ENCODE measurements at places on chromosomes 2 and 18.

GRCh38 chr2:74186038-74186437 lies 7.4 kb upstream of the MOB1A start:
- no peak for DNase-seq

DNA sequence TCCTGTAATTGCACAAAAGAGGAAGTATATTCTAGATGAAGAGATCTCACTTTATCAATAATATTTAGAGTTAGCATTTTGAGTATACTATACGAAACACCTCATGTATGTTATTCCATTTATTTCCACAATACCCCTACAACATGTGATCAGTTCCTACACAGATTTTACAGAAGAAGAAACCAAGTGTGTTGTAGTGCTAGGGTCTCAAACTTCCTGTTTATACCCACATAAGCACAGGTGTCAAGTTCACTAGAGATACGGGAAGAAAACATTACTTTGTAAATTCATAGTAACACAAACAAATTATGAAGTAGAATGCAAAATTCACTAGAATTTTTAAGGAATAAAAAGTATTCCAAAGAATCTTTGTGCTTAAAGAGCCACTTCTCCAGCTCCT lies 46.4 kb downstream of the KCTD18 start:
- DNase-seq: peak; percentile 18

DNA sequence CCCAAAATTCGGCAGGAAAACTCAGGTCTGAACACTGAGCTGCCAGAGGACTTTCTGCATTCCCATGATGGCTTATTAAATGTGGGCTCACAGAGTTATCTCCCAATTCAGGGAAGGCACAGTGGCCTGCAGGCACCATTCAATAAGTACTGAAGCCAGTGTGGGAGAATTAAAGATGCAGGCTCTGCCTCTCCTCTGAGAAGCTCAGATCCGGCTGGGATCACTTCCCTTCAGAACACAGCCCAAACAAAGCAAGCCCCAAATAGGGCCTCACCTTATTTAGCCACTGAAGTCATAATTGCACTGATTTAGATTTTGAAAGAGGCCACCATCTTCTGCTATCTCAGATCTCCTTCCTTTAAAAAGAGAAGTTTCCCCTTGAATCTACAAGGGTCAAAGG lies 94.3 kb downstream of the MAPK4 start:
- no peak for DNase-seq

DNA sequence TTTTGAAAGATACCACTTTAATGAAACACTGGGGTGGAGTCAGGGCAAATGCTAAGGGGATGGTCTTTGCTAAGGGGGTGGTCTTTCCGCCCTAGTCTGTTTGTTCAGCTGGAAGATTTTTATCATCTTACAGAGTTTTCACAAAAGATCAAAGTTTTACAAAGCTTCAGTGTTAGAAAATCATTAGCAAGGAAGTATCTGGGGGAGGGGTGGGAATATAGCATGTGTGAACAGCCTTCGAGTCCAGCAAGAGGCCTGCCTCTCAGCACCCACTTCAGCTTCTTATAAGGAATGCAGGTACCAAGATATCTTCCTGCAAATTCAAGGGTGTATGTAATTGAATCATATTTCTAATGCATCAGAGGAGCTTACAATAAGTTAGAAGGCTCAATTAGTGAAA lies 112.9 kb downstream of the RAPGEF4 start:
- DNase-seq: no peak

- DNase-seq: no peak
Measured at GRCh38 chr2:112081262-112081661, 26.2 kb downstream of the TMEM87B start.

DNA sequence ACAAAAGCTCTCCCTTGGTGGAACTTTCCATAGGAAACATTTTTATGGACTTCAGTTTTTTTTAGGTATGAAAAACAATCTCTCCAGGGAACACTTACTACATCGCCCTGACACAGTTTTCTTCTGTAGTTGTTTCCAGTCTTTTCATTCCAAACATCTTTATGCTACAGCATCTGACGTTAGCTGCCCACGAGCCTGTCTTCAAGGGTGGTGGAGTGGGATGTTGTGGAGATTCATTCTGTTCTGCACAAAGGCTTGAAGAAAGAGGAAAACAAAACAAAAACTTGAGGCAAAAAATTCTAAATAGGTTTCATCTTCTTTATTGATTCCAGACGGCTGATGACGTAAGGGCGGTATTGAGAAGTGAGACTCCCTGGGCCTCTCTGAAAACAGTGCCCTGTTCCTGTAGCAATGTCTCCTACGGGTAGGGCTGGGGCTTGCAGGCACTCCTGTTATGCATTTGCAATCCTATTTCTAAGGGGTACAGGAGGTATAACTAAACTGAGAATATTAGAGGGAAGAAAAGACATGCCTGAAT lies 375.0 kb downstream of the RNF144A start:
- no peak for DNase-seq

GRCh38 chr2:196516564-196516963 lies 123.0 kb upstream of the CCDC150 start:
- no peak for DNase-seq

DNA sequence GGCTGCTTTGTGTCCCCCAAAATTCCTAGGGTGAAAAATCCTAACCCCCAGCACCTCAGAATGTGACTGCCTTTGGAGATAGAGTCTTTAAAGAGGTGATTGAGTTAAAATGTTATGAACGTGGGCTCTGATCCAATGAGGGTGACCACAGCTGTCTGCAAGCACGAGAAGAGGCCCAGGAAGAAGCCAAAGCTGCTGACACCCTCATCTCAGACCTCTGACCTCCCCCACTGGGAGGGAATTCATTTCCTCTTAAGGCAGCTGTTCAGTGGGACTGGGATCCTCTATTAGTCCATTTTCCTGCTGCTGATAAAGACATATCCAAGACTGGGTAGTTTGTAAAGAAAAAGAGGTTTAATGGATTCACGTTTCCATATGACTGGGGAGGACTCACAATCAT lies 544.4 kb downstream of the DCDC2C start:
- DNase-seq: no peak

DNA sequence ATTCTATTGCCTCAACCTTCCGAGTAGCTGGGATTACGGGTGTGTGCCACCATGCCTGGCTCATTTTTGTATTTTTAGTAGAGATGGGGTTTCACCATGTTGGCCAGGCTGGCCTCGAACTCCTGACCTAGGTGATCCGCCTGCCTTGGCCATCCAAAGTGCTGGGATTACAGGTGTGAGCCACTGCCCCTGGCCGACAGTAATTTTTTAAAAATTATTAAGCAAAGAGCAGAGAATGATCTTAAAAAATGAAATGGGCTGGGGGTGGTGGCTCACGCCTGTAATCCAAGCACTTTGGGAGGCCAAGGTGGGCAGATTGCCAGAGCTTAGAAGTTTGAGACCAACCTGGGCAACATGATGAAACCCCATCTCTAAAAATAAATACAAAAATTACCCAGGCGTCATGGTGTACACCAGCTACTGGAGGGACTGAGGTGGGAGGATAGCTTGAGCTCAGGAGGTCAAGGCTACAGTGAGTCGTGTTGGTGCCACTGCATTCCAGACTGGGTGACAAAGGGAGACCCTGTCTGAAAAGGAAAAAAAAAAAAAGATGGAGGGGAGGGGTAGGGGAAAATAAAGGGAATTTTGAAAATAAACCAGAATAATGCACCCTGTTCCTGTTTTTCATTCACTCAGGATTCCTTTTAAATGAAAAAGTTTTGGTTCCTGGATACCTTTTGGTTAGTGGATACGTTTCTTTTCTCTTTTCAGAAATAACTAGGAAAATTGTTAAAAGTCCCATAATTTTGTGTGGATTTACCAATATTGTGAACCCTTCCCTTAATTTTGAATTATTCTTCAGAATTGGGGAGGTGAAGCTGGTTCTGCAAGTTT lies 33.9 kb downstream of the MAP4K4 start:
- no peak for DNase-seq

- no peak for DNase-seq
Measured at GRCh38 chr2:203431391-203432185, 103.4 kb downstream of the ABI2 start.
